ENCODE measurements at places on chromosomes 6 and 20. TPM values are rescaled to one million over a fixed set of nuclear protein-coding genes. Genes with fewer than 3 reads are reported as not detected.

GRCh38 chr20:36303020-36303595 is 3.0 kb upstream of the DLGAP4 start:
- no peaks in the 10 kb centered on the region for H3K36me3 ChIP-seq
- no peak overlapping the region for H3K27ac ChIP-seq
- peaks cover 7% of the 10 kb centered on the region for H3K4me1 ChIP-seq

DNA sequence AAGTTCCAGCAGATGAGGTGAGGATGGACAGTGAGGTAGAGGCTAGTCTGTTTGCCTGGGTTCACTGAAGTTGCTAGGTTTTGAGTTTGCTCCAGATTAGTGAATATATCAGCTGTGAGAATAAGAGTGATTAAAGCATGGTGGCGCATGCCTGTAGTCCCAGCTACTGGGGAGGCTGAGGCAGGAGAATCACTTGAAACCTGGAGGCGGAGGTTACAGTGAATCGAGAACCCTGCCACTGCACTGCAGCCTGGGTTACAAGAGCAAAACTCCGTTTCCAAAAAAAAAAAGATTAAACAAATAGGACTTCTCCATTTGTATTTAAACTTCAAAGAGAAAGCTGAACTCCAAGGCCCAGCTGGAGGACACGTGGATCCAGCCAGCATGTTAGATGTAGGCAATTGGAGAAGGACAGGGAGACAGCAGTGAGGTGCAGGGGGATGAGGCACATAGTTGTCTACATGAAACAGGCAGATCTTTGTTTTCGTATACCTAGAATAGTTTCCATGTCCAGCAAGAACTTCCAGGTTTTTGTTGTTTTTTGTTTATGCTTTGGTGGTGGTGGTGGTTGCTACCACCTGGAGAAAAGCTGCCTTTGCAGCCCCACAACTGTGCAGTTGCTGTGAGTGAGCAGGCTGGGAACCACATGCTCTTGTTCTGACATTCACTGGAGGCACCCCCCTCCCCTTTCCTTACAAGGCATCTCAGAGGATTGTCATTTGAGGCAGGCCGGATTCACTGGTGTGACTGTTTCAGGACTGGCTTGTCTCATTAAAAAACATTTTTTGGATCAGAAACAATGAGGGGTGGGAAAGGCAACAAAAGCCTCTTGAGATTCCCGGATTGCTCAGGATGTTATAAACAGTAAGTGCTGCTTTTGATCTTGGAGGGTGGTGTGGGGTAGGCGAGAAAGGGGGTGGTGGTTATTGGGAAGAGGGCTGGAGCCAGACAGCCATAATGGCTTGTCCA is 72.3 kb downstream of the JARID2 start:
- no peak overlapping the region for H3K27ac ChIP-seq
- no peaks in the 10 kb centered on the region for H3K4me1 ChIP-seq
- no peaks in the 10 kb centered on the region for H3K36me3 ChIP-seq
- DNase-seq = no peak
- no peaks in the 10 kb centered on the region for H3K27me3 ChIP-seq
- H3K4me3 ChIP-seq = no peak overlapping the region

DNA sequence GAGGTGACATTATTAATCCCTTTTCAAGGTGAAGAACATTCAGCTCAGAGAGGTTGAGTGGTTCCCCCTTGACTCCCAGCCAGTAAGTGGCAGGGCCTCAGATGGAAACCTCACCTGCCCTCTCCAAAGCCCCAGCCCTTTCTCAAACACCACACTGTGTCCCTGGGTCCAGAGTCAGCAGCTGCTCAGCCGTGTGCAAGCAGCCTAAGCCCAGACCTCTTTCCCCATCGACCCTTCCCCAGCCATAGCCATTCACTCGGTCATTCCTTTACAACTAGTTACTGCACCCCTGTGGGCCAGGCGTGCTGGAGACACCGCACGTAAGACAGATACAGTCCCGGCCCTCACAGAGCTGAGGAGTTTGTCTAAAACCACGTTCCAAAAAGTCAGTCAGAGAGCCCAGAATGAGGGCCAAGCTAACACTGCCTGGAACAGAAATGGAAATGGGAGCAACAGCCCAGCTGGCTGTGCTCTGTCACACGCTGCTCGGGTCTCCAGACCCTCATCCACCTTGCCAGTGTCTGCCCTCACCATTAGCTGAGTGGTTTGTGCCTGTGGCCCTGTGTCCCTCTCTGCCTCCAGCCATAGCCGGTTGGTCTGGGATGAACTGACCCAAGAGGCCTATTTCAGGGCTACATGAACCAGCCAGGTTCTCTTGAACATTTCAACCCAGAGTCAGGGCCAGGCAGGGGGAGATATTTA is 29.6 kb downstream of the ZC3H12D start:
- H3K4me3 ChIP-seq = no peak overlapping the region
- no peak for DNase-seq
- no peaks in the 10 kb centered on the region for H3K27me3 ChIP-seq
- H3K36me3 ChIP-seq = no peaks in the 10 kb centered on the region

Gene LGSN
- not detected for total RNA-seq

DNA sequence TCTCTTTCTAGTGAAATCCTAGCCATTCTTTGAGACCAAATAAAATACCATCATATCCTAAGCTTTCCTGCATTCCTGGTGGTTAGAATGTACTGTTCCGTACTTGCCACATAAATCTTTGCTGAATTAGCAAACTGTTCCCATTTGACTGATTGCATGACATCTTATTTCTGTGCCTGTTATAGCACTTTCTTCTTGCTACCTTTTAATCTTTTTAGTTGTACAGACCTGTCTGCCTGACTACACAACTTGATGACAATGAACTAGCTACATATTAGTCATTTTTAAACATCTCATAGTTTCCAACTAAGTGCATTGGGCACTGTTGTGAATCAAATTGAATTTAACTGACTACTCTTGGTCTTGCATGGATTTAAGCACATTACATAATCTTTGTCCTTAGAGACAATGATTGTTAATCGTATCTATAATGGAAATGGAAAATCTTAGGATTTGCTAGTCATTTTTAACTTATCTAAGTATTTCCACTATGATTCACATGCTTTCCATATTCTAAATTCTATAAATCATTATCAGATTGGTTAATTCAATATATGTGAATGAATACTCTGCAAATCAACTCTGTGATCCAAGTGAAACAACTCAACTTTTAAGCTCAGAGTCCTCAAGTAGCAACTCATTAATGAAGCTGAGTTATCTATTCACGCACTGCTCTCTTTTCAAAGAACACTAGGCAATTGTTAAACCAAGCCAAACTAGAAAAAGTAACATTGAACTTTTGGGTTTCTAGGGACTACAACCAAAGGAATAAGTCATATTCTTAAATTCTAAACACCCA is 109.0 kb downstream of the TNFRSF21 start:
- no peaks in the 10 kb centered on the region for H3K4me1 ChIP-seq
- H3K27ac ChIP-seq = no peak overlapping the region
- no peak overlapping the region for H3K4me3 ChIP-seq
- no peaks in the 10 kb centered on the region for H3K27me3 ChIP-seq
